Activated CD4-positive, alpha-beta T cell treated with anti-CD3 and anti-CD28 coated beads, Interleukin-2, amount 50 U/mL, for 24 hours (primary cell): ENCODE measurements at places on chromosomes 12 and 14.
A peak's percentile ranks its signal among the peaks of the same experiment; 100 is the strongest.

- no peak for DNase-seq
Observed at GRCh38 chr12:78167510-78167909, 336.8 kb downstream of the NAV3 start.

GRCh38 chr12:122874081-122874480 lies 21.8 kb downstream of the VPS37B start:
- no peak for DNase-seq

GRCh38 chr12:9741726-9742125 lies 8.8 kb upstream of the CLECL1 start:
- peak; percentile 69 for DNase-seq

DNA sequence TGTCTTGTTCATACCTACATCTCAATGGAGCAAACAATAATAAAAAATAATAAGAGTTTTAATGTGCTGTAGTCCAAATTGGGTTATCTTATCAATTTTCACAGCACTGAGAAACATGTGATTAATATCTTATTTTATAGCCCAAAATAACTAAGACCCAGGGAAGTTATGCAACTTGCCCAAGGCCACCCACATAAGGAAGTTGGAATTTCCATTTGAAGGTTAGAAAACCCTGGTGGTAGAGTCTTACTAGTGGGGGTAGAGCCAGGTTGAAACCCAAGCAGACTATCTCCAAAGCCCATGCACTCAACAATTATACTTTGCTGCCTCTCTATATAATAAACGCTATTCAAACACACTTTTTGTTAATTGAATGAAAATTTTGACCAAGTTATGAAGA lies 270.0 kb upstream of the CAND1 start:
- no peak for DNase-seq

GRCh38 chr14:73788317-73788598 lies 63.4 kb upstream of the PTGR2 start:
- DNase-seq: no peak

- no peak for DNase-seq
Observed at GRCh38 chr12:125245581-125246557, 180.6 kb downstream of the AACS start.

- no peak for DNase-seq
Observed at GRCh38 chr12:52266514-52266913, 7.9 kb upstream of the KRT86 start.
